ENCODE measurements at places on chromosomes 5 and 9. TPM values are rescaled to one million over a fixed set of nuclear protein-coding genes. Genes with fewer than 3 reads are reported as not detected.

GHR gene
- total RNA-seq, result 226 TPM

DNA sequence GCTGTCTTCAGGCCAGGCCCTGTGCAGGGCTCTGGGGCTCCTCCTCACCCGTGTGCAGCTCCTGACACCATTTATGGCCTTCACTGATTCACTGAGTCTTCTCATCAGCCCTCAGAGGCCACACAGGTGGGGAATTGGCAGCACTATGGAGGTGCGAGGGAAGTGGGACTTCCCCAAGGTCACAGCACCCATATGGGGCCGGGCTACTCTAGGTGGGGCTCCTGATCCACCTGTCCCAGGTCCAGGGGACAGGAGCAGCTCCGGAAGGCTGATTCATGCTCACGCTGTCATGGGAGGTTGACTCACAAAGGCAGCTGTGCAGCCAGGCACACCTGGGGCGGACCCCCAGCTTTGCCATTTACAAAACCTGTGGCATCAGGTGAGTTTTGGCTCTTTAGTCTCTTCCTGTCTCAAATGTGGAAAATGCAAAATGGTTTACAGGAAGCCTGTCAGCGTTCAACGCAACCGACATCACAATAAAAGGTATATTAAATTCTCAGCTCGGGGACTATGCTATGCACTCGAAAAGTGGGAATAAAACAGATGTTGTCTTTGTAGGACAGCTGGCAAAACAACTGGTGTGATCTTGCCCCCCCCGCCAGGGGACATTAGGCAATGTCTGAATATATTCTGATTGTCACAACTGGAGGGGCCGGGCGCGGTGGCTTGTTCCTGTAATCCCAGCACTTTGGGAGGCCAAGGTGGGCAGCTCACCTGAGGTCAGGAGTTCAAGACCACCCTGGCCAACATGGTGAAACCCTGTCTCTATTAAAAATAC, 15.0 kb downstream of the NAIF1 start:
- DNase-seq, result no peak

- no peak for DNase-seq
Measured at GRCh38 chr5:150567031-150567717, 59.2 kb downstream of the NDST1 start.

DNA sequence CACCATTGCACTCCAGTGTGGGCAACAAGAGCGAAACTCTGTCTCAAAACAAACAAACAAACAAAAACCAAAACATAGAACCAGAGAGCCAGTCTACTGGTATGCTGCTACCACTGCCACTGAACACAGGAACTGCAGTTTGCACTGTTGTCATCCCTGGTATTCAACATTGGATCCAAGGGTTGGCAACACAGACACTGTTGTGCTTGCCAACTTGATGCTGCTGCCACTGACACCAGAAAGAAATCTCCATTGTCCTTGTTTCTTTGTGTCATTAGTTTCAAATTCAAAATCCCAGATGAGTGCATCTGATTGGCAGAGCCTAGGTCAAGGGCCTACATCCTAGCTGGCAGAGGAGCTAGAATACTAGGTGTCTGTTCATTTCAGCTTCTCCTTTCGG, 16.2 kb downstream of the HINT1 start:
- DNase-seq, result no peak

DNA sequence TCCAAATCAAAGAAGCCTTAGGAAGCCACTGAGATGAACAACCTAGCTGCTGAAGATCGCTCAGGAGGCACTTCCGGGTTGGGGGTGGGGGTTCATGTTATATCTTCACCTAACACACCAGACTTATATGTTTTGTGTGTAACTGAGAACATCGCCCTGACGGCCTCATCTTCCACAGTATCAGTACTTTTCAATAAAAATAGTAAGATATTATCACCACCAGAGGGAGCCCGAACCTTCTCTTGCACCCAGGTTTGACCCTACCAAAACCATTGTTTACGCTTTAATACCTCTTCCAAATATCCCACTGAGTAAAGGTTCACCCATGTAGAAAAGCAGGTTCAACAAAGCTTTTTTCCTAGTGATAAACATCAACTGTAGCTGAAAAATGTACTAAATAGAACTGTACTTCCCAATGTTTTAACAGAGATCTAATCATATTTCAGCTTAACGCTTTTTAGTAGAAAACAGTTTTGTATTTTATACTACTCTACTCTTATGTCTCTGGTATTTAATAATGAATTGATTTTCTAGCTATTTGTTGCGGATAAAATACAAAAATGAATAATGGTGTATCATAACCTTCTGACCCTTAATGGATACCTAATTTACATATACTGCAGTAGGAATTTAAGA, 244.0 kb downstream of the EPB41L4A start:
- no peak for DNase-seq

RHOBTB3 gene
- total RNA-seq, result 109 TPM

GRCh38 chr5:121668635-121669034, 183.0 kb upstream of the FTMT start:
- DNase-seq, result no peak

NUP188 gene
- 39.6 TPM for total RNA-seq

- no peak for DNase-seq
Measured at GRCh38 chr5:119365847-119366539, 10.2 kb downstream of the TNFAIP8 start.

MPDZ gene
- total RNA-seq, result 90.6 TPM

DNA sequence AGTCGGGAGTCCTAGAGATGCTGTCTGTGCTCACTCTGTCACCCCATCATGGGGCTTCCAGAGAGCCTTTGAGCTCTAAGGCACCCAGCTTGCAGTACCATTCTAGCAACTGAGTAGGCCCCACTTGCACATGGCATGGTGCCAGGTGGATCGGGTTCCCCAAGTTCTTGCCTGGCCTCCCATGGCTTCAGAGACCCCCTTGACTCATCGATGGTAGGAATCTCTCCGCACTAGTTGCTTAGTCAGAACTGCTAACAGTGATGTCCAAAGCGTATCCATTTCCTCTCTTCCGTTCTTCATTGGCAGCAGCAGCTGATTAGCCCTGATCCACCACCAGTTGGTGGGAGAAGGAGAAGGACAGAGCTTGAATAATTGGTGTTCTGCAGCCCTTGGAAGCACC, 70.3 kb upstream of the RARS1 start:
- DNase-seq, result no peak

DNA sequence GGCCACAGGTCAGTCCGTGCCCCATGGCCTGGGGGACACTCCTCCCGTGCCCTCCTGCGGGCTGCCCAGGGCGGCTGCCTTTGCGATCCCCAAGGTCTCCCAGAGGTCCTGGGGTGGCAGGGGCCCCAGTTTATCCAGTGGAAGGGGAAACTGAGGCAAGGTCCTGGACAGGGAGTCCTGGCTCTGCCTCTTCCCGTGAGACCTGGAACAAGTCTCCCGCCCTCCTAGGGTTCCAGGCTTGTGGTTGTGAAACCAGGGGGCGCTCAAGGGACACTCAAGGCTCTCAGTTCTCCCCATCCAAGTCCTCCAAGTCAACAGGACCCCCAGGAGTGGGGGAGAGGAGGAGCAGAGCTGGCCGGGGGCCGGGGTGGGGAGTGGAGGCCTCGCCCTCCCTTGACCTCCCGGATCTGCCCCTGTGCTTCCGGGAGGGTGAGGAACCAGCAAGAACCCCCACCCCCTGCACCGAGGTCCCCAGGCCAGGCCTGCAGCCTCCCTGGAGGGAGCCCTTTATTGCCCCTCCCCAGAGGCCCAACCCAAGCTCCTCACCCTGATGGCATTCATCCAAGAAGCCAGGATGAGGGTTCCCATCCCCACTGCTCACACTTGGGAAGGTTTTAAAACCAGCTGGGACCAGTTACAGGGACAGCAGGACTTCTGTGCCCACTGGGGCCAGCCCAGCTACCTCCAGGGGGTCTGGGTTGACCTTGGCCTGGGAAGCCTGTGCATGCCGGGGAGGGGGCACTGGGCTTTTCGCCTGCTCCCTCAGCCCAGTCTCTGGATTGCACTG, 24.7 kb upstream of the TMEM250 start:
- no peak for DNase-seq

STC2 gene
- total RNA-seq, result 28.4 TPM

DNA sequence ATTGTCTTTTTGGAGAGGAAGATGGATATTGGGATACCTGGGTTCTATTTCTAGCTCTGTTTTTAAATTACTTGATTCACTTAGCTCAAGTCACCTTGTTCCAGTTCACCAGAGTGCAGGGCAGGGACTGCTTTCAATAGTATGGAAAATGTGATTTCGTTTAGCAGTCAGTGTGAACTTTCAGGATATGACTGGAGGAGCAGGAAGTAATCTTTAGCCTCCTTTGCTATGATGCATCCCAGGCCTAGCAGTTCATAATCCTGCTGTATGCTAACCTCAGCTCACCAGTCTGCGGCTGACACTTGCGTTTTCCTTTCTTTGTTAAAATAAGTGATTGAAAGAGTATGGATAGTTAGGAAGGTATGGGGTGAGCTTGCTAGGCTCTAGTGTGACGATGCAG, 169.7 kb downstream of the ARHGAP26 start:
- DNase-seq, result no peak

GRCh38 chr5:103721183-103721582, 158.6 kb upstream of the NUDT12 start:
- DNase-seq, result no peak

C9orf50 gene
- total RNA-seq, result not detected

DNA sequence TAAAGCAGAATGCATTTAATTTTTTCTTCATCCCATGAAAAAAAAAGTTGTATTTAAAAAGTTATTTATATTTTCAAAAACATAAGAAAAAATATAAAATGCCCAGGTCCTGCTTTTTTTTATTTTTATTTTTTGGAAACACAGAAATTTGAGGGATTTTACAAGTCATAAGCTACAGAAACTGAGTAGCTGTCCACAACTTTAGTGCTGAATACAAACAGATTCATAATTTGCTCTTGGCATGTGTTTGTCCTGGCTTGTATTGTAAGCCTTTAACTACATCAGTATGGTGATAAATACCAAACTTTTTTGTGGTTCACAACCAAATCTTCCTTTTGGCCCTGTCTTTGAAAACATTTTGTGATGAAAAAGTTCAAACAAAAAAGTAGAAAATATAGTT, 7.5 kb upstream of the PLCXD3 start:
- no peak for DNase-seq

SH3TC2 gene
- 1.7 TPM for total RNA-seq
